ENCODE measurements at places on chromosomes 4 and X.
A peak's percentile ranks its signal among the peaks of the same experiment; 100 is the strongest.

- no peak for DNase-seq
- no peak overlapping the region for H3K27ac ChIP-seq
- H3K4me3 ChIP-seq, result no peak overlapping the region
- no peaks in the 10 kb centered on the region for H3K36me3 ChIP-seq
These were observed 193.2 kb upstream of the LEF1 start for GRCh38 chr4:108361886-108362285.

DNA sequence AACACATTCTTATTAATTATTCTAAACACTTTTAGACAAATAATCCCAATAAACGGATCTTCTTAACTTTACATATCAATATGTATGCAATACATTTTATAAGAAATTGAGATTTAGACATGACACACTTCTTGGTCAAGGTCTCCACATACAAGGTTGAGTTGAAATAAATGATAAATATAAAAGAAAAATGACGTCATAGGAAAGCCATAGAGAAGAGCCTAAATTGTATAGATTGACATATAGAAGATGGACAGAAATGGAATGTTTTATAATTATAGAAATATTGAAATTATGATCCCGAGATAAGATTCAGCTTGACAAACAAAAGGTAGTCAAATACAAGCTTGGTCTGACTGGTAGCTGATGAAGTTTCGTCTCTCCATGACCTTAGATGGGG lies 87.4 kb downstream of the RNF150 start:
- no peak overlapping the region for H3K27ac ChIP-seq
- no peak overlapping the region for H3K4me3 ChIP-seq
- no peaks in the 10 kb centered on the region for H3K27me3 ChIP-seq
- H3K4me1 ChIP-seq, result no peaks in the 10 kb centered on the region

DNA sequence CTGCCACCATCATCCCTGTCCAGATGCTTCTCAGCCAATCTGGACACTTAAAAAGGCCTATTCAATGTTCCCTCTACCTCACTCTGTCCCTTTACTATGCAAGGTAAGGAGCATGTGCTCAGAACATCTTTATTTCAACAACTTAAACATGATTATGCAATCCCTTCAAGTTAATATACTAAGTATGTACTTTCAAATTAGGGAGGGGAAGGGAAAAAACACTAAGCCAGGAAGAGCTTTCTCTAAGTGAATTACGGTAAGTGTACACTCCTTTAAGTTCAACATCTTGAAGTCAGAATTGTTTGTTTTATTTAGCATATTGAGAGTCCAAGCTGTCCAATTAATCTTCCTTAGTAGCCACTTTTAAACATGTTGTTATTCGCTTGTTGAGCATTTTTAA lies 14.1 kb downstream of the SLC10A7 start:
- peaks cover 23% of the 10 kb centered on the region for H3K4me1 ChIP-seq
- no peak overlapping the region for H3K4me3 ChIP-seq
- peaks cover 42% of the 10 kb centered on the region for H3K36me3 ChIP-seq
- H3K27me3 ChIP-seq, result no peaks in the 10 kb centered on the region
- DNase-seq, result no peak
- no peak overlapping the region for H3K27ac ChIP-seq

- no peak overlapping the region for H3K27ac ChIP-seq
- no peaks in the 10 kb centered on the region for H3K4me1 ChIP-seq
- peaks cover 6% of the 10 kb centered on the region for H3K36me3 ChIP-seq
- no peaks in the 10 kb centered on the region for H3K27me3 ChIP-seq
- no peak for DNase-seq
These were observed 21.9 kb downstream of the ERCC6L start for GRCh38 chrX:72216973-72217372.

DNA sequence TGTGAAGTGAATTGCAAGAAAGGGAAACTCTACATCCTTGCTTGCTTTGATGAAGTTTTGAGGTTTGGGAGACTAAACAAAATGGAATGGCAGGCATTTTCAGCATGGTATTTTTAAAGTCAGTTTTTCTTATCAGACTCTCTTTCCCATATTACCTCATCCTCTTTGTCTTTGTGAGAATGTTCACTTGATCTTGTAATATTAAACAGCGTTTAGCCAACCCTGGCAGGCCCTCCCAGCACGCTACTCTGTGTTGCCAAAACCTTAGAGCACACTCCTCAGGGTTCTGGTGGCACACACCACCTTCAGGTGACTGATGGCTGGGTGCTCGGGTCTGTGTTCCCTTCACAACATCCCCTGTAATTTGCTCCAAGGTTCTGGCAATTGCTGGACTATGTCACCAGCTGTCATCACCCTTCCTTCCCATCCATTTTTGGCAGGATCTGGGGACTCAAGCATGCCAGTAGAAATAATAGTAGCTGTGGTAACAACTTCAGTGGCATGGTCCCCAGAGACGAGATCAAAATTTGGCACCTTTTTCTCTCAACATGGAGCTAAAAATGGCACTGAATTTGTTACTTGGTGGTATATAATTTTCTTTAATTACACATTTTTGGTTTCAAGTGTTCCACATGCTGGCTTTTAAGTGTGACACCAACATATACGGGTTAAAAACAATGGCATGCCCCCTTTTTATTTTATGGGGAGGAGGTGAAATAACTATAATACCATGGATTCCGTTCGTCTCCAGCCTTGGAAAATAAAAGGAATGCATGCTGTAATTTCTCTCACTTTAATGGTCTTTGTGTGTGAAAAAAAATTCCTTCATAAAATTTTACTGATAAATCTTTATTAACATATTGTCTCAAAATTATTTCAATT lies 273.1 kb downstream of the DCTD start:
- no peaks in the 10 kb centered on the region for H3K36me3 ChIP-seq
- H3K4me3 ChIP-seq, result no peak overlapping the region
- no peak for DNase-seq
- no peaks in the 10 kb centered on the region for H3K27me3 ChIP-seq

DNA sequence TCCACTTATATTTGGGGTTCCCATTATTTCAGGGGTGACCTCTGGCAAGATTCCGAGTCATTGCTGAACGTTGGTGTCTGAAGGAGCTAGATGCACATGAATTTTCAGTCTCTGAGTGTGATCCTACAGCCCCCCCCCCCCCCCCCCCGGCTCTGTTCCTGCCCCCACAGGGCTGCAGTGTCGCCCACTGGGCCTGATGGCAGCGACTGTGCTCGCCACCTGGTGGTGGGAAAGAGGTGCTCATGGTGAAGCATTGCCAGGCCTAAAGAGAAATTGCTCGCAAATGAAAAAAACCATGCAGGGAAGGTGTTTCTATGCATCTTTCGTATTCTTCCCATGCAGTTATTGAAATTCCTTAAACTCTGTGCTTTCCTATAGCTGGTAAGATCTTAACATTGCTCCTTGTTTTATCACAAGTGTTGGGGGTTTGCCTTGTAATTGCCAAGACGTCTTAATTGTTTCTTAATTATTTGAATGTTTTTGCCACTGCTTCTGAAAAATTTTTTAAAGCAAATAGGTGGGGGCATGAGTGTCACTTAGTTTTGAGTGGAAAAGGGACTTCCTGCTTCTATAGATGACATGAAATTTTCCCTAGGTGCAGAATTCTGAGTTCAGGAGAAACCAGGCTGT lies 63.2 kb downstream of the CLDN22 start:
- H3K36me3 ChIP-seq, result no peaks in the 10 kb centered on the region
- H3K4me3 ChIP-seq, result no peak overlapping the region
- no peak overlapping the region for H3K27ac ChIP-seq
- no peaks in the 10 kb centered on the region for H3K4me1 ChIP-seq
- no peak for DNase-seq

GRCh38 chr4:62517716-62518115 lies 1317.6 kb downstream of the ADGRL3 start:
- no peak overlapping the region for H3K4me3 ChIP-seq
- no peaks in the 10 kb centered on the region for H3K36me3 ChIP-seq
- DNase-seq, result no peak
- no peaks in the 10 kb centered on the region for H3K4me1 ChIP-seq

- no peak for DNase-seq
- peaks cover 5% of the 10 kb centered on the region for H3K4me1 ChIP-seq
- H3K27ac ChIP-seq, result no peak overlapping the region
- H3K36me3 ChIP-seq, result no peaks in the 10 kb centered on the region
These were observed 34.9 kb upstream of the SLC25A4 start for GRCh38 chr4:185108185-185108584.

DNA sequence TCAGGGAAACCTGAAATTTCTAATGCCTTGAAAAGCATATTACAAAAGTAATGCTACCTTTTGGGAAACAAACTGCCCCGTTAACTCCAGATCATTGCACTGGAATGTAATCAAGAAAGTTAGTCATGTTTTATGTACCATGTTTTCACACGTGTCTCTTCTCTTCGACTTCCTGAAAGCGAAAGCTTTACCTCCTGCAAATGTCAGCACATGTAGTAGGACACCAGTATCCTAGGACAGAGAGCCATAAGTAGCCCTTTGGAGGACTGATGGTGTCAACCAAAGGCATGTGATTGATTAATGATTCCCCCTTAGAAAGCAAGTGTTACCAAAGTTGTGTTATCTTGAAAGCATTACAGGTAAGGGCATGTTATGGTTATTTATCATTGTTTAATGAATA lies 8.8 kb upstream of the MND1 start:
- H3K27me3 ChIP-seq, result peaks cover 25% of the 10 kb centered on the region
- H3K4me3 ChIP-seq, result no peak overlapping the region
- H3K27ac ChIP-seq, result no peak overlapping the region
- no peak for DNase-seq
- peaks cover 4% of the 10 kb centered on the region for H3K4me1 ChIP-seq

- no peak for DNase-seq
- H3K4me1 ChIP-seq, result no peaks in the 10 kb centered on the region
- no peaks in the 10 kb centered on the region for H3K36me3 ChIP-seq
- no peak overlapping the region for H3K27ac ChIP-seq
- no peak overlapping the region for H3K4me3 ChIP-seq
These were observed 209.9 kb downstream of the IQCM start for GRCh38 chr4:149605601-149606378.

DNA sequence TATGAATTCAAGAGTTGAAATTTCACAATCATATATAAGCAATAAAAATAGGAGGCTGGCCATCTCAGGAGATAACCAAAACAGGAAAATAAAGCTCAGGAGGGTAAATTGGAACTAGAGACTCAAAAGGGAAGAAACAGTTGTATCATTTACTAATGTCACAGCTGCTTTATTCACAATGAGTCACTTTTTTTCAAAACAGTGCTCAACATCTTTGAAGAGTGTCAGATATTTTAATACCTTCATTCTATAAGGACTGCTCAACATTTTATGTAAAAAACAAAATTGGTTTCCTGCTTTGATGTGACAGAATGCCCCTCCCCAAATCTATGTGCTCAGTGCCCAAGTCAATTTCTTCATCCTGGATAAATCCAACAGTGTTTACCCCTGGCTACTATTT lies 97.7 kb downstream of the DDX60 start:
- H3K27ac ChIP-seq, result no peak overlapping the region
- H3K4me1 ChIP-seq, result peaks cover 5% of the 10 kb centered on the region
- DNase-seq, result no peak
- H3K27me3 ChIP-seq, result no peaks in the 10 kb centered on the region
- H3K36me3 ChIP-seq, result peaks cover 56% of the 10 kb centered on the region
- H3K4me3 ChIP-seq, result no peak overlapping the region

GRCh38 chrX:123818243-123818642 lies 41.6 kb upstream of the XIAP start:
- no peak overlapping the region for H3K27ac ChIP-seq
- no peaks in the 10 kb centered on the region for H3K36me3 ChIP-seq
- no peaks in the 10 kb centered on the region for H3K4me1 ChIP-seq
- H3K27me3 ChIP-seq, result no peaks in the 10 kb centered on the region

DNA sequence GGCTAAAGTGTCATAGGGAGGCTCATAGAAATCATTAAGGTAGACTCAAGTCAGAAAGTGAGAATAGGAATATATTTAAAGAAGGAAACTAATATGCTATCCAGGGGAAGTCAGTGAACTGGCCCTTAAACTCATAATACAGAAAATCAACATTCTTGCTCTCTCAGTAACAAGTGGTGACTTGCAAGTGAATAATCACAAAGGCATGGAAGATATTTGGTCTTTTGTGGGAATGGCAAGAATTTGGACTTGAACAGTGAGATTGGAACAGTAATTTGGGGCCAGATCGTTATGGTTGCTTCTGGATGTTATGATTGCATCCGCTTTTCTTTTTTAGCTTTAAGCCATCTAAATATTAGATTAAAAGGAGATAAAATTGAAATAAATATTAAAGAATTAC lies 103.8 kb downstream of the TBC1D19 start:
- H3K27me3 ChIP-seq, result no peaks in the 10 kb centered on the region
- H3K36me3 ChIP-seq, result no peaks in the 10 kb centered on the region
- no peaks in the 10 kb centered on the region for H3K4me1 ChIP-seq
- H3K4me3 ChIP-seq, result no peak overlapping the region
- DNase-seq, result no peak
- H3K27ac ChIP-seq, result no peak overlapping the region

GRCh38 chrX:134365904-134366303 lies 94.1 kb upstream of the HPRT1 start:
- DNase-seq, result no peak
- no peak overlapping the region for H3K27ac ChIP-seq

DNA sequence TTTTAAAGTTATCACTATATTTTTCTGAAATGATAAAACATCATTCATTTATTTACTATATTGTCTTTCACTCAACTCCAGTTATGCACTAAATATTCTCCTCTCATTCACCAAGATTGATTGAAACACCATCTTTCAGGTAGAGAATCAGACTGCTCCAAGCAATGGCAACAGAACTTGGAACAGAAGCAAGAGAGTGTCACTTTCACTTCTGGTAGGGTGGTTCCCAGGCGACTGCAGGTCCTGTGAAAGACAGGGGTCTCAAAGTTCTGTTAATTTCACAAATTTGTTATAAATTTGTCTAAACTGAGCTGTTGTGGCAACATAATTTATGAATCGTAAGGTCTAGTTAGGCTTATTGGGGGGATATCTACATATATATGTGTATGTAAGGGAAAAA lies 47.8 kb downstream of the RHOH start:
- H3K4me3 ChIP-seq, result peak overlapping the region; percentile 50
- H3K4me1 ChIP-seq, result peaks cover 76% of the 10 kb centered on the region
- peak overlapping the region; percentile 78 for H3K27ac ChIP-seq
- no peak for DNase-seq
- peaks cover 84% of the 10 kb centered on the region for H3K36me3 ChIP-seq

DNA sequence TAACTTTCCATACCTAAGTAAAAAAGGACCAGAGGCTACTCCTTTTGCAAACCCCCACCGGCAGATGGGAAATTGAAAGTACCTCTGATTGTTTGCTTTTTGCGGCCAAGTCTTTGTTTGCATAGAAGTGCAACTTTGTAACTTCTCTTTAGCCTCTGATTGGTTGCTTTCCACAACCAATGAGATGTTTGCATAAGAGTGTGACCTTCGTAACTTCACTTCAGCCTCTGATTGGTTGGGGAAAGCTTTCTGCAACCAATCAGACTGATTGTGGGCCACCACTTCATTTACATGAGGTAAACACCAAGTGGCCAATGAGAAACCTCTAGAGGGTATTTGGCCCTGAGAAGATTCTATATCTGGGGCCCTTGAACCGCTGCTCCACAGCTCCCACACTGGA lies 48.8 kb upstream of the PGRMC1 start:
- H3K27me3 ChIP-seq, result no peaks in the 10 kb centered on the region
- no peak overlapping the region for H3K27ac ChIP-seq
- DNase-seq, result no peak
- no peaks in the 10 kb centered on the region for H3K36me3 ChIP-seq
- no peaks in the 10 kb centered on the region for H3K4me1 ChIP-seq

GRCh38 chrX:39397561-39398199 lies 596.4 kb downstream of the MID1IP1 start:
- DNase-seq, result no peak
- H3K36me3 ChIP-seq, result no peaks in the 10 kb centered on the region
- H3K4me1 ChIP-seq, result peaks cover 10% of the 10 kb centered on the region
- no peaks in the 10 kb centered on the region for H3K27me3 ChIP-seq
- no peak overlapping the region for H3K27ac ChIP-seq
